Esophagus muscularis mucosa (tissue), 4 donors: ENCODE measurements at places on chromosomes 2 and 18. TPM values are rescaled to one million over a fixed set of nuclear protein-coding genes. Genes with fewer than 3 reads are reported as not detected.

DNA sequence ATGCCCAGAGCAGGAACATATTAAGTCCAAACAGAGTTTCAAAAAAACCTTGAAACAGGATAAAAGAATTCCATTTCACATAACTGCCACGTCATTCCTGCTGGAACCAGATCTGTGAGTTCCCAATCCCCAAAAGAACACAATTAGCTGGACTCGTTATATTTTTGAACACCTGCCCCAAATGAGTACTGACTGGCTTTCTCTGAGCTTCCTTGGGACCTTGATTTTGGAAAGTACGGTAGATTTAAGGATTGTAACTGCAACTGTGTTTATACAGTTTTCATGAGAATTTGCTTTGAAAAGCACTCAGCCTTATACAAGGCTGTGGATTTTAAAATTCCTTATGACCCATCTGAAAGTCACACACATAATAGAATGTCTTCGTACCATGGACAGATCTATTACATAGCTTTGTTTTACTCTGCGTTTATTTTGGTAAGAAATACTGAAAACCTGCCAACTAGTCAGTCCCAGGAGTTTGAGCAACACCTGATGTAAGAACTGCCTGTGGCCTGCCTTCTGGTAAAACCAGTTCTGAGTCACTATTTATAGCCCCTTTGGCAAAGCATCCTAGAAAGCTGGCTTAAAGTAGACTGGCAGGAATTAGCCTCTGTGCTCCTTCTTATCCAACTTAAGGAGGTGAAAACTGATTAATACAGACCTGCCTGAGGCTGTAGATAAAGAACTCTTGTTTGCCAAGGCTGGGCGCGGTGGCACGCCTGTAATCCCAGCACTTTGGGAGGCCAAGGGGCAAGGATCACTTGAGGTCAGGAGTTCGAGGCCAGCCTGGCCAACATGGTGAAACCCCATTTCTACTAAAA, 48.1 kb downstream of the MERTK start:
- no peak for DNase-seq

DNA sequence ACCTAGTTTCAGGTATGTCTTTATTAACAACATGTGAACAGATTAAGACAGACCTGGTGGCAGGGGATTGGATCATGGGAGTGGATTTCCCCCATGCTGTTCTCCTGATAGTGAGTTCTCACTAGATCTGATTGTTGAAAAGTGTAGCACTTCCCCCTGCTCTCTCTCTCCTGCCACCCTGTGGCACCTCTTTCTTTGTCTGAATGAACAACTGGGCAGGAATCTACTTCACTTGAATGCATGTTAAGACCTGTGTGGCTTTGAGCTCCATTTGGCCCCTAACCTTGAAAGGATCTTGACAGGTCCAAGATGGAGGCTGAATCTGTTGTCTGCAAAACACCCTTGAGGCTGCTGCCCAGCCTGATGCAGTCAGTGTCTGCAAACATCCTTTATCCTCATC, 194.4 kb downstream of the RNF144A start:
- DNase-seq = peak; percentile 80

- DNase-seq = no peak
These were observed 380.6 kb upstream of the NXPH2 start for GRCh38 chr2:139160836-139161235.

GRCh38 chr2:151329998-151330397, 27.4 kb upstream of the TNFAIP6 start:
- DNase-seq = no peak

- no peak for DNase-seq
These were observed 81.4 kb downstream of the SNTG2 start for GRCh38 chr2:1032030-1032429.

DNA sequence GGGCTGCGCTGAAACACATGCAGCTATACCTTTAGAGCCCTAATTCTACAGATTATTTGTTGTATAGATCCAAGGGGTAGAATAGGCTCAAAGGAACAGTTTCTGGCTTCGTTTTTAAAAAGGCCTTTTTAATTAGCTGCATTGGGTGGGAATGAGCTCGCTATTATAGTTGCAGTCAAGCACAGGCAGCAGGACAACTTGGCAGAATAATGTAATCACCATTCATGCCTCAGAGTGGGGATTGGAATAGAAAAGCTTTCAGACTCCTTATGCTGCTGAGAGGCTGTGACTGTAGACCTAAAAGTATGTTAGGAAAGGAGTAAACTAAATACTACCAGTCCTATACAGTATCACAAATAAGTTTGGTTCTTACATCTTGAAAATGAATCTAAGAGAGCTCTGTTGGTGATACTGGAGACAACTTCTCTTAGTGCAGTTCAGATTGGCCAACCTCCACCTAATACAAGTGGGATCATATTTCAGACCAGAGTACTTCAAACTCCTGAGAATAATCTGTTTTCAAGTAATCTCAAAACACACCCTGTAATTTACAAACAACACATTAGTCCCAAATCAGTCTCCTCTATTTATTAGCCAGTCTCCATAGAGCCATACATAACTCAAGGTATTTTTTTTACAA, 121.4 kb downstream of the ANTXR1 start:
- no peak for DNase-seq

DNA sequence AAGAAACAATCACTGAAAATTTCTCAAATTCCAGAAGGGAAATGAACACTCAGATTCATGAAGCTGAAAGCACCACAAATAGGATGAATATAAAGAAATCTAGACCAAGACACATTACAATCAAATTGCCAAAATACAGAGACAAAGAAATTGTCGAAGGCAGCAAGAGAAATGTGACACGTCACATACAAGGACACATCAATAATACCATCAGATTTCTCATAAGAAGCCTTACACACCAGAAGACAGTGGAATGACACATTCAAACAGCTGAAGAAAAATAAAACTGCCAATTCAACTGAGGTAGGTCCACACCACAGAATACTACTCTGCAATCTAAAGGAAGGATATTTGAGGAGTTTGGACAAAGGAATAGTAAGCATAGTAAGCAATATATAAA, 27.4 kb downstream of the SRD5A2 start:
- no peak for DNase-seq

- DNase-seq = no peak
These were observed 13.2 kb upstream of the SEH1L start for GRCh38 chr18:12934454-12935071.

LPIN2 gene
- 15.4 TPM for total RNA-seq

CCDC68 gene
- total RNA-seq = 2.5 TPM
